ENCODE measurements at places on chromosomes 11 and 22. TPM values are rescaled to one million over a fixed set of nuclear protein-coding genes. Genes with fewer than 3 reads are reported as not detected.

HORMAD2 gene
- total RNA-seq: not detected

KCNQ1OT1 gene
- 0.21 TPM for total RNA-seq

MED15 gene
- 35.9 TPM for total RNA-seq

MMP10 gene
- total RNA-seq: 7.7 TPM

SYTL2 gene
- total RNA-seq: 11.1 TPM

FGF3 gene
- total RNA-seq: not detected

MPZL2 gene
- 106 TPM for total RNA-seq

PARVA gene
- total RNA-seq: 9.0 TPM

GAL3ST1 gene
- not detected for total RNA-seq

KCNK7 gene
- 3.2 TPM for total RNA-seq

VSIG10L2 gene
- total RNA-seq: not detected

OR5F1 gene
- not detected for total RNA-seq

MTA2 gene
- 141 TPM for total RNA-seq

CRYBA4 gene
- not detected for total RNA-seq

APOC3 gene
- not detected for total RNA-seq

Data from tracheal epithelial cell (primary cell).